Esophagus squamous epithelium (tissue), 5 donors: ENCODE measurements at places on chromosomes 2 and 18. TPM values are rescaled to one million over a fixed set of nuclear protein-coding genes. Genes with fewer than 3 reads are reported as not detected.

DNA sequence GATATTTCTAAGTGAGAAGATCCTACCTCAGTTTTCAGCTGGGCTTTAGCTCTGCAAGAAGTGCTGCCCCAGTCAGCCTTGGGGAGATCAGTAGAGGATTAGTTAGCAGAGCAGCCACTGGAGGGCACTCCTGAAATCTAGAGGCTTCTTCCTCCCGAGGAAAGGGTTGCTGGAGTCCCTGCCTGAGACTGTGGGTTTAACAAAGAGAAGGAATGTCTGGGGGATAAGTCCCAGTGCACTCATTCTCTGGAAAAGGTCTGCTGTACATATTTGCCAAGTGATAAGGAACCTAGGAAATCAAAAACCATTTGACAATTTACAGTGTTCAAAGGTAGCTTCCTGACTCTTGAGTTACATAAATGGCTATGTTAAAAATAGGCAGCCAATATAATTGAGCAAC is 207.2 kb downstream of the SLC8A1 start:
- no peak overlapping the region for H3K4me3 ChIP-seq
- no peak overlapping the region for H3K27ac ChIP-seq
- H3K4me1 ChIP-seq = no peaks in the 10 kb centered on the region
- no peaks in the 10 kb centered on the region for H3K36me3 ChIP-seq
- no peaks in the 10 kb centered on the region for H3K27me3 ChIP-seq
- no peak for DNase-seq

- no peaks in the 10 kb centered on the region for H3K27me3 ChIP-seq
- no peak overlapping the region for H3K4me3 ChIP-seq
- H3K36me3 ChIP-seq = no peaks in the 10 kb centered on the region
- DNase-seq = no peak
- peaks cover 9% of the 10 kb centered on the region for H3K4me1 ChIP-seq
Observed at GRCh38 chr2:127153691-127154158, 46.8 kb upstream of the BIN1 start.

- no peaks in the 10 kb centered on the region for H3K4me1 ChIP-seq
- no peak for DNase-seq
- no peaks in the 10 kb centered on the region for H3K36me3 ChIP-seq
- H3K27me3 ChIP-seq = no peaks in the 10 kb centered on the region
- H3K27ac ChIP-seq = no peak overlapping the region
Observed at GRCh38 chr2:185208261-185208660, 530.3 kb upstream of the FSIP2 start.

GRCh38 chr2:103174711-103175110 is 412.9 kb downstream of the TMEM182 start:
- no peaks in the 10 kb centered on the region for H3K27me3 ChIP-seq
- no peaks in the 10 kb centered on the region for H3K4me1 ChIP-seq
- no peak for DNase-seq
- no peaks in the 10 kb centered on the region for H3K36me3 ChIP-seq

DNA sequence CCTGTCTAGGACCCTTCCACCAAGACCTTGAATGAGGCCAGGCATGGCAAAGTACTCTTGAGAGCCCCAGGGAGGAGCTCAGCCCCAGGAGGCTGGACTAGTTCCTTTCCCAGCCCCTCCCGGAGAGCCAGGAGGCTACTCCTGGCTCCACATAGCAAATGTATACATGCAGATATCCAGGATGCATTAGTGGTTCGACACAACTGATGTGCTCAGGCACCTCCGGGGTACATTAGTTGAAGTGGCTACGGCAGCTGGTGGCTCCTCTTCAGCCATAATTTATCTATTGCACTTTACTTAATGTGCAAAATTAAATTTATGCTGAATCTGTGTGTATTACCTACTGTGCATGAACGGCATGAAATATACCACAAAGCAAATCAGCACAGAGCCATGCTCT is 182.8 kb upstream of the MEIS1 start:
- H3K36me3 ChIP-seq = no peaks in the 10 kb centered on the region
- no peak overlapping the region for H3K27ac ChIP-seq
- DNase-seq = no peak

GRCh38 chr2:19349911-19350677 is 8.3 kb downstream of the OSR1 start:
- peaks cover 5% of the 10 kb centered on the region for H3K27me3 ChIP-seq
- H3K4me1 ChIP-seq = peaks cover 39% of the 10 kb centered on the region
- no peak overlapping the region for H3K4me3 ChIP-seq
- H3K27ac ChIP-seq = peak overlapping the region; percentile 51
- no peak for DNase-seq
- H3K36me3 ChIP-seq = no peaks in the 10 kb centered on the region

Gene PLGLB2
- 1.0 TPM for total RNA-seq
